Caki2 (cell line): ENCODE measurements at places on chromosomes 5 and 9.
A peak's percentile ranks its signal among the peaks of the same experiment; 100 is the strongest.

DNA sequence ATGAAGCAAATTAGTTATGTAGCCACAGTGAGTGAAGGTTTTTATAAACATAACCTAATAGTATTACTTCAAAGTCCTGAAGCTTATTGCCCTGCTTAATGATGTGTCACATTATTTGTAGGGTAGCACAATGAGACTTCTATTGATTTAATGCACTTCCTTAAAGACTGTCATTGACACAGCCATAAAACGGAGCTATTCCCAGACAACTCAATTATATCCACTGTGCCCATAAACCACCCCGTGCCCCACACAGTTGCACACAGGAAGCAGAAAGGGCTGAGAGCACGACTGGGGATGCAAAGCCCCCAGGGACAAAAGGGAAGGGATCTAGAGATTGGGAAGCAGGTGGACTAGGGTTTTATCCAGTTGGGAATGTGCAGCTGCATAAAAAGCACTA is 37.0 kb downstream of the TRIM32 start:
- DNase-seq: no peak

- no peak for DNase-seq
Observed at GRCh38 chr9:20238921-20239320, 383.4 kb downstream of the MLLT3 start.

DNA sequence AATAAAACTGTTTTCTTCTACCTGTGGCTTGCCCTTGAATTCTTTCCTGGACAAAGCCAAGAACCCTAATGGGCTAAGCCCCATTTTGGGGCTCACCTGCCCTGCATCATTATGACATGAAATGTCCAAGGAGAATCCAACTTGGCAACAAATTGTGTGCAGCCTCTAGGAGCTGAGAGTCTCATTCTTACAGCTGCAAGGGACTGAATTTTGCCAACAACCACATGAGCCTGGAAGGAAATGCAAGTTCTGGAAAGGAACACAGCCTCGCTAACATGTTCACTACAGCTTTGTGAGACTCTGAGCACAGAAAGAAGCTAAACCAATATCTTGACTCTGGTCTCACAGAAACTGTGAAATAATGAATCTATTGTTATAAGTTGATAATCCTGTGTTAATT is 94.8 kb upstream of the CDH12 start:
- no peak for DNase-seq

- DNase-seq: no peak
Observed at GRCh38 chr9:118651511-118651910, 717.7 kb downstream of the BRINP1 start.

- no peak for DNase-seq
Observed at GRCh38 chr5:80632700-80633099, 21.8 kb upstream of the MSH3 start.

DNA sequence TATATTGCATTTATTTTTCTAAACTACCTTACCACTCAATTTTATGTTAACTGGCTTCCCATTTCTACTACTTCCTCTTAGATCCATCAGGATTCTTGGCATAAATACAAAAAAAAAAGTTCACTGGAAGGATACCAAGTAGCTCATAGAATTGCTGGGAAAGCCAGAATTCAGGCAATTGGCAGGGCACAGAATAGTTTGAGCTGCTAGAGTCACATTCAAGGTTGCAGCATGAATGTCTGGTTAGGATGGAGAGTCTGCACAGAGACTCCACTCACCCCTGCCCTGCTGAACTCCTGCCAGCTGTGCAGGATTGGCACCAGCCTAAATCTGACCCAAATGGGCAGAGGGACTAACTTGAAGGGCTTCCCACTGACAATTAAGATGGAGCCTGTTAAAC is 4.9 kb upstream of the AMACR start:
- no peak for DNase-seq

GRCh38 chr5:107340631-107341030 is 330.1 kb downstream of the EFNA5 start:
- no peak for DNase-seq

GRCh38 chr9:35734096-35734495 is 1.6 kb downstream of the CREB3 start:
- no peak for DNase-seq

DNA sequence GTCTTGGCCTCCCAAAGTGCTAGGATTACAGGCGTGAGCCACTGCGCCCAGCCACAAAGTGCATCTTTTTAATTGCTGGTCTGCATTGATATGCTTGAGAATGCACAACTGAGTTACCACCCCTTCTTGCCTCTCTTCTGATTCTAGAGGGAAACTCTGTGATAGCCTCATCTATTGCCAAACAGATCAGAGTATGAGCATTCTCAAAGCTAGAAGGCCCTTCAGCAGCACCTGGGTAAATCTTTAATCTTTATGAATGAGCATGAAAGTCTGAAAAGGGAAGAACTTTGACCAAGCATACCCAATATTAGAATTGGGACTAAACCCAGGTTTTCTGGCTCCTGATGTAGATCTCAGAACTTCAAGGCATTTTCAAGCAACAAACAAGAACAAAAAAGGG is 298.3 kb upstream of the TNC start:
- DNase-seq: no peak

- DNase-seq: no peak
Observed at GRCh38 chr5:95668728-95669127, 14.1 kb downstream of the SPATA9 start.

DNA sequence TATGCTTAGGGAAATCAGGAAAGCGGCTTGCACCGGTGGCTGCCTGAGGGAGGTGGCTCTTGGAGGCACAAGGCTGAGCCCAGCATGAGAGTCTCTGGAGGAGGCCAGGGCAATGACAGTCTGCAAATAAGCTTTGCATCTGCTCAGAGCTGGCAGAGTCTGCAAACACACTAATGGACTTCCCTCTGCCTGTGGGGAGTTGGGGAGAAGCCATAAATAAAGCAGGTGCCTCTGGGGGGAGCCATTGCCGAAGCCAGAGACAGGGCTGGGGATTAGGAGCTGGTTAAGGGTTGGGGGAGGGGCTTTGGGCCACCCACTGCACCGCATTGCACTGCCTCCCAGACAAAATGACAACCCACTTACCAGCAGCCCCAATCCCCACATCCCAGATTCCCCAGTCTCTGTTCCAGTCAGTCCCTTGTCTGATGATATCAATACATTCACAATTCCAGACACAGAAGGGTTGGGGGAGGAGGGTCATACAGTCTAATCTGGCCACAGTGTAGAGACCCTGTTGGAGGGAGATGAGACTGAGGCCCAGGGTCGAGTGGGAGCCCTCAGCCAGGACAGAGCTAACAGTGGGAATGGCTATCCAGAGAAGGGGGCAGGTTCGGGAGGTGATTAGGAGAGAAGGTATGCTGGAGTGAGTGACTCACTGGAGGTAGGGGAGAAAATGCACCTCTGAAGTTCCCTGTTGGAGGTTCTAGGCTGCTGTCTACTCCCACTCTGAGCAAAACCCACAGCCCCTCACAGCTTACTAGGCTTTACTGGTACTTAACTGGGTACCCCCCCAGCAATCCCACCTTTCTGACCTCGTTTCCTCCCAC is 53.7 kb downstream of the PAX5 start:
- no peak for DNase-seq

DNA sequence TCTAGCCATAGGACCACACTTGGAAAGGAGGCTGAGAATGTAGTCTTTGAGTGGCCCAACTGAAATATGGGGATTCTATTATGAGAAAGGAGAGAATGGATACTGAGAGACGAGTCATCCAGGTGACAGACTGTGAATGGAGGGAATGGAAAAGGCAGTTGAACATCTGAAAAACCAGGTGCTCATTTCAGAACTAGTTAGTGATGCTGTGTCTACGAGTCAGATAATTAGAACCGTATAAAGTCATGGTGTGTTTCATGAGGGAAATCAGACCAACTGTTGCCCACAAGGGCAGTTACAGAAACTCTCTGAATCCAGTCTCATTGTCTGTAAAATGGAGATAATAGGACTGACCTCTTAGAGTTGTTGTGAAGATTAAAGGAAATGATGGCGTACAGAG is 86.5 kb downstream of the EGFLAM start:
- DNase-seq: no peak

GRCh38 chr9:132575811-132576210 is 6.6 kb upstream of the BARHL1 start:
- no peak for DNase-seq

DNA sequence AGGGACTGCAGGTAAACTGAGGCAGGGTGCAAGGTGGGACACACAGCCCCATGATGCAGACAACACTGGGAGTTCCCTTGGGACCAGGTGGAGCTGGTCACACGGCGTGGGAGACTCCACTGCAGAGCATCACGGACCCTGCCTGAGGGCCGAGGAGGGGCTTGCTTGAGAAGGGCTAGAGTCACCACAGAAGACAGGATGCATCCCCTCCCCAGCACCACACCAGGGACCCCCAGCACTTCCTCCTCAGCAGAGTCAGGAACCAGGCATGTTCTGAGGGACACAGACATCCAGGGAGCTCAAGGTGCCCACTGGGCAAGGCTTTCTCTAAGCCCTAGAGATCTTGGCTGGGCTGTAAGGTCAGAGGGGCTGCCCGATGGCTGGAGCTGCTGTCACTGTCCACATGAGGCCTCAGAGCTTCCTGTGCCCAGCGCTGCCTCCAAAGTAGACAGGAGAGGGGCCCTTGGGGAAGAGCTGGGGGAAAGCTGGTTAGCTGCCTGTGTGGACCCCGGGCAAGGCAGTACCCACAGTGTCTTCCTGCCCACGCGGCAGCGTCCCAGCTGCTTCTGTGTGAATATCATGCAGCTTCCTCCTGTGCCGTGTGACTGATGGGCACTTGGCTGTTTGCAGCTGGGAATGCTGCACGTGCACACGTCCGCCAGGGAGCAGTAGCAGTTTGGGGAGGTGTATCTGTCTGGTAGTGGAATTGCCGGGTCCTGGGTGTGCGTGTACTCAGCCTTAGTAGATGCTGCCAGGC is 176.6 kb downstream of the CACNA1B start:
- DNase-seq: no peak

- peak; percentile 21 for DNase-seq
Observed at GRCh38 chr5:102223542-102224477, 72.3 kb downstream of the SLCO4C1 start.

DNA sequence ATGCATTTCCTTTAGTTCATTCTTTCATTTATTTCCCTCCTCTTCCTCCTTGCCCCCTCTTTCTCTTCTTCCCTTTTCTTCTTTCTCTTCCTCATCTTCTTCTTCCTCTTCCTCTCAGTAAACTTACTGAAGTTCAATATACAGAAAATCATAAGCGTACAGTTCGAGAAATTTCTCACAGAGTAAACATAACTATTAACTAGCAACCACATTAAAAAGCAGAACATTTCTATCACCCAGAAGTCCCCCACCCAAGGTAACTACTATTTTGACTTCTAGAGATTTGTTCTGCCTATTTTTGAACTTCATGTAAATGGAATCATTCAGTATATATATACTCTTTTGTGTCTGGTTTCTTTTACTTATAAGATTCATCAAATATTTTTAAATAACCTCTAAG is 48.2 kb downstream of the TNFAIP8 start:
- no peak for DNase-seq

GRCh38 chr9:123399803-123400378 is 43.9 kb downstream of the CRB2 start:
- DNase-seq: no peak

- DNase-seq: no peak
Observed at GRCh38 chr9:3035579-3036332, 191.9 kb upstream of the PUM3 start.

GRCh38 chr5:74978345-74978744 is 74.0 kb downstream of the GCNT4 start:
- DNase-seq: no peak

DNA sequence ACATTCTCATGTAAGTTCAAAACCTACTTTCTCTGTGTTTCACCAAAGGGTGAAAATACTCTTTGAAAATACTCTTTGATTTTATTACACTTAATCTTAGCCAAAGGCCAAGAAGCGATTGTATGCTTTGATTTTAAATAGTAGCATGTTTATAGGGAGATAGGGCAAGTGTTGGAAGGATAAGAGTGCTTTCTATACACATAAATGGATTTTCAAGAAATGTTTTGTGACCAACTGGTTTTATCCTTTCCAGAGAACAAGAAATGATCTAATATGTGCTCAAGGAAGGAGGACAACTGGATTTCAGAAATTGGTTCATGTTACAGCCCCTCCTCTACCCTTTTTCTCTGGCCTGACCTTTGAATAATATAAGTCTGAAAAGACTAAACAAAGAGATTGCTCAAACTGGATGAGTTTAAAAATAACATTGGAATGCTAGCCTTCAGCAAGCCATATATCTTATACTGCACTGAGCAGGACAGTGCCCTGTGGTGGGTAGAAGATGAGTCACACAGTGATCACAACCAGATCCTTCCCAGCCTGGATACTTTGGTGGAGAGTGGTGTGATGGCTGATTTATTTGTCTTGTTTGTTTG is 13.1 kb downstream of the PALM2AKAP2 start:
- DNase-seq: peak; percentile 42

GRCh38 chr9:101569741-101570501 is 24.8 kb downstream of the PPP3R2 start:
- DNase-seq: no peak

DNA sequence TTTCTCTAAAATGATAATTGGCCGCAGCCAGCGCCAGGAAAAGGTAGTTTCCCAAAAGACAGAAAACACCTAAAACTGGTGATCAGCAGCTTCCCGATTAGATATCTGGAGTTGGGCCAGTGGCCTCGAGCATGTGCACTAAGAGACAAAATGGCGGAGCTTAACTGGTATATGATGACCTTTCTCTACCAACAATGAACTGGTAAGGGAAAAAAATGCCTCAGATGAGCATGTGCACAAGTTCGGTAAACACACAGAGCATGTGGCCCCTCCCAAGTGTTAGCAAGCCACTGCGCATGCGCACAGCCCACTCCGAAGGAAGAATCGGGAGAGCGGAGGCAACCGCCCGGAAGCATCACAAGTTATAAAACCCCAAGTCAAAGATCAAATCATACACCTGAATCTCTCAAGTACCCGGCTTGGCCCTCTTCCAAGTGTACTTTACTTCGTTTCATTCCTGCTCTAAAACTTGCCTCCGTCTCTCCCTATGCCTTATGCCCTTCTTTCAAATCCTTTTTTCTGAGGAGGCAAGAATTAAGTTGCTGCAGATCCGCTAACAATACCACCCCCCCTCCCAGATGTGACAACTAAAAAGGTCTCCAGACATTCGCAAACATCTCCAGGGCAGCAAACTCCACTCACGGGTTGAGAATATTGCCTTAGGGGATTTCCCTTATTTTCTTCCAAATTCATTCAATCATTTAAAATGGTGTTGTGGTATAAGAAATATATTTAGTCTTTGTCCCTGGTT is 15.0 kb upstream of the PTBP3 start:
- peak; percentile 59 for DNase-seq

DNA sequence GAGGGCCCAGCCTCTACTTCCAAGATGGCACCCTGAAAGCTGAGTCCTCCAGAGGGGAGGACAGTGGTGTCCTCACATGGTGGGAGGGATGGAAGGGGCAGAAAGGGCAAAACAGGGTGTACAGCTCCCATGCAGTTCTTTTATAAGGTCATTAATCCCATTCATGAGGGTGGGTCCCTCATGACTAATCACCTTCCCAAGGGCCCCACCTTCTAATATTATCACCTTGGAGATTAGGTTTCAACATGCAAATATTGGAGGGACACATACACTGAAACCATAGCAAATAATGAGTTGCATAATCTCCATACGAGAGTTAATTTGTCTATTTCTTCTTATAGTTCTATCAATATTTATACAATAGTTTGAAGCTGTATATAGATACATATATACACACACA is 5.8 kb upstream of the ZBTB43 start:
- DNase-seq: no peak

GRCh38 chr5:17482790-17483189 is 15.2 kb upstream of the TAF11L2 start:
- DNase-seq: no peak
